Left lung (tissue), 14 donors: ENCODE measurements at places on chromosomes 11 and 22. TPM values are rescaled to one million over a fixed set of nuclear protein-coding genes. Genes with fewer than 3 reads are reported as not detected.
A peak's percentile ranks its signal among the peaks of the same experiment; 100 is the strongest.

DNA sequence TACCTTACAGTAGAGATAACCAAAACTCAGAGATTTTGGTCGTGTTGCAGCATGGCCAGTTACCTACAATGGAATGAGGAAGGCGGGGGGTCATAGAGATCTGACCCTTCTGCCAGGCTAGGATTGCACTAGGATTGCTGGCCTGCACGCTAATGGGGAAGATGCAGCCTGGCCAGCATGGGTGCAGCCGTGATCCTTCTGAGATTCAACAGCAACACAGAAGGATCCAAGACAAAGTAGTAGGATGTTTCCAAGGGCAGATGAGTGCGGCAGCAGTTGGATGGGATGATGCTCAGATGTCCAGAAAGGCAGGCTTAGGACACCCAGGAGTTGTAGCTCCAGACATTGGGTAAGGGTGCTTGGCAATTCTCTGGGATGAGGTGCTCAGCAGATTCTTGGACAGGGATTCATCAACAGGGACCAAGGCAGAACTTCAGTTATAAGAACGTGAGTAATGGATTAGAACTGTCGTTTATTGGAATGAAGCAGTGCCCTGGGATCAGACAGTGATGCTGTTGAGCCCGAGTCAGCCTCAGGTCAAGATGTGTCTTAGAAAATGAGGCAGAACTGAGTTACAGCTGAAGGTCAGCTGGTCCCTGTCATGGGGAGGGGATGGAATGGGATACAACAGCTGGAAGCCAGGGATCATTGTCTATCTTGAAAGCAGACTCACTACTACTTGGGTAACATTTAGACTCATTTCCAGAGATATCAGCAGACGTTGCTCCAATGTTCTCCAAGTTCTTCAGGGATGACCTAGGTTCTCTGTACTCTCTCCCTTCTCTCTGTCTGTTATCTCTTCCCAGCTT is 71.0 kb downstream of the PARVA start:
- DNase-seq: no peak

Gene EHF
- polyA plus RNA-seq: 9.9 TPM

DNA sequence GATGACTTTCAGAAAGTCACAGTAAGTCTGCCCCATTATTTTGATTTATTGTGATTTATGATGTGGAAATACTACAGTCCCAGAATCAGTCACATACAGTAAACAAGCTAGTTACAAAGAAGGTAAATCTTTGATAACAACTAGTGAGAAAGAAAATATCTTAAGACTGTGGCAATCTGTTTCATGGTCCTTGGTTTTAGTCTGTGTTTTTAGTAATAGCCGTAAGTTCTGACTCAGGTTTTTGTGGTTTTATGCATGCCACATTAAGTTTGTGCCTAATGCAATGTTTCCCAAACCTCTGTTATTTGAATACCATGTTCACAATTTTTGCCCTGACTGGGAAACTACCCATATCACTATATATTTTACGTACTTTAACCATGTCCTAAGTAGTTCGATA is 6.7 kb downstream of the CEP295 start:
- DNase-seq: no peak

Gene SMTNL1
- 0.50 TPM for polyA plus RNA-seq

DNA sequence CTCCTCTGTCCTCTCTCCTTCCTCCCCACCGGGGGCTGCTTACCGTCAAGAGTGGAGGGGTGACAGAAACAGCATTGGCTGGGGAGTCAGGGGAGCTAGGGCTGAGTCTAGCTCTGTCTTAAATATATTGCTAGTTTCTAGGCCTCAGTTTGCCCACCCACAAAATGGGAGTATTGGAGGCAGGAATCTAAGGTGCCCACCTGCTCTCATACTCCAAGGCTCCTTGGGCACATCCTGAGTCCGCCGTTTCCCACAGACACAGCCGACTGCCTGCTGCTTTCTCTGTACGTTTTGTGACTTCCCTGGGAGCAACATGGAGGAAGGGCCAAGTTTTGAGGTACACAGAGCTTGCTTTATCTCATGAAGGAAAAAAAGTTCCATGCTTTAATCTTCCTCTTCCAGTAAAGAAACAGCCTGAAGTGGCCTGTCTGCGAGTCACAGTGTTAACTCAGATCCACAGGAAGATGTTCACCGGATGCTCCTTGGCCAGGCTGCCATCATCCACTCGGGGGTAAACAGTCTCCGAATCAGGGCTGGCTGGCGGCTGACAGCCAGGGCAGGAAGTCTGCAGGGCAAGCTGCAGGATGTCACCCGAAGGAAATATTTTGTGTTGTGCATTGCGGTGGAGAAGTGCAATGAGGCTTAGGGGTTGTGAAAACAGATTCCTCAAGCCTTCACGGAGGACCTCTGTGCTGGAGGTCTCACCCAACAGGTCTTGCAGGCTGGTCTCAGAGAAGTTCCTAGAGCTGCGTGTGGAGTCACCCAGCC is 11.0 kb upstream of the CERK start:
- DNase-seq: peak; percentile 64

- DNase-seq: no peak
These were observed 6.7 kb upstream of the FGF3 start for GRCh38 chr11:69825941-69826340.

DNA sequence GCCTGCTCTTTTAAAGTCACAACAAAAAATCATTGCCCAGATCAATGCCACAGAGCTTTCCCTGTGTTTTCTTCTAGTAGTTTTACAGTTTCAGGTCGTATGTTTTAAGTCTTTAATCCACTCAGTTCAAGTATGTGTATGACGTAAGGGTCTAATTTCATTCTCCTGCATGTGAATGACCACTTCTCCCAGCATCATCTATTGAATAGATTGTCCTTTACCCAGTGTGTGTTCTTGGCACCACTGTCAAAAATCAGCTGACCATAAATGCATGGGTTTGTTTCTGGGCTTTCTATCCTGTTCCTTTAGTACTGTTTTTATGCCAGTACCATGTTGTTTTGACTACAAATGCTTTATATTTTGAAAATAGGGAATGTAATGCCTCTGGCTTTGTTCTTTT is 28.1 kb downstream of the INTS4 start:
- no peak for DNase-seq

GRCh38 chr11:85893395-85893794 is 38.2 kb downstream of the CCDC83 start:
- no peak for DNase-seq

GRCh38 chr22:29517215-29517908 is 36.2 kb downstream of the THOC5 start:
- DNase-seq: no peak

- no peak for DNase-seq
These were observed 7.3 kb downstream of the CABP7 start for GRCh38 chr22:29727131-29727523.

DNA sequence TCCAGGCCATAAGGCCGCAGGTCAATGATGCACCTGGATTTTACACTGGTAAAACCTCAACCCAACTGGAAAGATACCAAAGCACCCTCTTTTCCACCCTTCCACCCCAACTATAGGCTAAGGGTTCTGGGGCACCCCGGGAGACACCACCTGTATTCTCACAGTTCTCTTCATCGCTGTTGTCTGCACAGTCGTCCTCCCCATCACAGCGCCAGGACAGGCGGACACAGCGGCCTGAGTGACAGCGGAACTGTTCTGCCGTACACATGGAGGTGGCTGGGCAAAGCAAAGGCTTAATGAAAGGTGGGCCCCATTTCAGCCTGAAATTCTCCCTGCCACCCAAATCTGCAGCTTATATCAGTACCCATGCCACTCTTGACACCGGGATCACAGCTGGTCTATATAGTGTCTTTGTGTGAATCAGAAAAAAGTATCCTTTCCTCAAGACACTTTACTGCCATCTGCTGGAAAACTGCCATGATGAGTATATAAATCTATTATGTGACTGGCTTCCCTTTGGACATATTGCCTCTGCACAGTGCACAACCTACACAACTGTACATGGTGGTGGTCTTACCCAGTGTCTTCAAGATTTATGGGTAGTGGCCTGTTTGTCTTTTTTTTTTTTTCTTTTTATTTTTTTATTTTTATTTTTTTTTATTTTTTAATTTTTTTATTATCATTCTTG is 21.5 kb downstream of the LRP4 start:
- DNase-seq: no peak

DNA sequence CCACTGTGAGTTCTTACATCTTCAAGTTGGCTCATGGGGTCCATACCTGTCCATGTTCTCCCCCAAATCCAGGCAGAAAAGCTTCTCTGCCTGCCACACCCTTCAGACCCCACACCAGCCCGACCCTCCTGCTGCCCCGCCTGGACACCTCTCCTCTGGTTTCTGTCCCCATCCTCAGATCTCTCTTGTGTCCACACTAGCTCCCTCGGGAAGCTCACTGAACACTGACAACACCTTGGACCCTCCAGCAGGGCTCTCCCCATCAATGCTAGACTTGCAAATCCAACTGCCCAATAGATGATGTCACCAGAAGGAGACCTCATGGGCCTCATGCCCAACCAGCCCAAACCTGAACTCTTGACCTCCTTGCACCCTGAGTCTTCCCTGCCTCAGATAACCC is 2.9 kb downstream of the SCARF2 start:
- DNase-seq: no peak

- no peak for DNase-seq
These were observed 1.8 kb downstream of the ALKBH8 start for GRCh38 chr11:107563702-107564101.

DNA sequence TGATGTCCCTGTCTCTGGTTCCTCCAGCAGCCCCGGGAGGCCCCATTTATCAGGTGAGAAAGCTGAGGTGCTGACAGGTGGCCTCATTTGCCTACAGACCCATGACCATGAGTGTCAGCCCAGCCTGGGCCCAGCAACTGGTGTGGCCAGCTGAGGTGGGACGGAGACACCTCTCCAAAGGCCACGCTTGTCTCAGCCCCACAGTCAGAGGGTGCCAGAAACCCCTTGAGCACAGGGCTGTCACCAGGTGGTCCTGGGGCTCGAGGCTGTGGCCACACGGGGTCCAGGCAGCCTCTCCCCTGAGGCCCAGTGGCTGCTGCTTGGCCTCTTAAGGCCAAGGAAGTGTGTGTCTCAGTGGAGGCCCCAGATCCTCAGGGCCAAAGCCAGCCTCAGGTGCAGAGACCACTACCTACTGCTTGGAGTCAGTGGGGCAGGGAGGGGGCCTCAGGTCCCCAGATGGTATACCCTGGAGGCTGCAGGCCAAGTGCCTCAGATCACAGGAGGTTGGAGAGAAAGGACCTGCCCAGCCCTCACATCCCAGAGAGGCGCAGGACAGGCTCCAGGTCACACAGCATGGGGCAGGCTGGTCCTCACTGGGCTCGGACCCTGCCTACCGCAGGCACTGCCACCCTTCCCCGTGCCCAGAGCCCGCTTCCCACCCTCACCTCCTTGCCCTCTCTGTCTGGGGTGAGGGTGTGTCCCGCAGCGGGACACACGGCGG is 11.4 kb downstream of the RAB3IL1 start:
- no peak for DNase-seq

DNA sequence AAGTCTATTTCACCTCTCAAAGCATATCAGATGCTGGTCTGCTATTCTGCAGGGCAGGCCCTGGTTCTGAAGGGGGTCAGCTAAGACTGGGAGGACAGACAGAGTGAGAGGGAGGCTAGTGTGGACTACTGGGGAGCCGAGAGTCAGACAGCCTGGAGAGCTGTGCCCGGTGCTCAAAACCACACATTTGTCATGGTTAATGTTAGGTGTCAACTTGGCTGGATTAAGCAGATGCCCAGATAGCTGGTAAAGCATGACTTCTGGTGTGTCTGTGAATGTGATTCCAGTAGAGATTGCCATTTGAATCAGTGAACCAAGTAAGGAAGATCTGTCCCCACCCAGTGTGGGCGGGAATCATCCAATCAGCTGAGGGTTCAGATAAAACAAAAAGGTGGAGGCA is 102.6 kb downstream of the SNX19 start:
- no peak for DNase-seq

DNA sequence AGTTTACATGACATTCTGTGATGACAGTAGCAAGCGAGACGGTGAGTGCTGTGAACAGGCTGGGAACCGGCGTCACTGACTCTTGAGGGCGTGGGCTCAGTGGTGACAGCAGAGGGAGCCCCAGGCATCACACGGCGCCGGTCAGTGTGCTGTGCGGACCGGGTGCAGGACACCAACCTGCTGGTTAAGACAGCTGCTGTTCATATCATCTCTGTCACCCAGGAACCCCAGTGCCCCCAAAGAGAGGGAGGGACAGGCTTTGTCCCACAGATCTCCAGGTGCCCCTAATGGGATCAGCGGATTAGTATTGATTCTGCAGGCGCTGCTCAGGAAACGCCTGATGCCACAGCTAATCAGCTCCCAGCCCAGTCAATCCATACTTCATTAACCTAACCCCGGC is 18.4 kb downstream of the B3GAT1 start:
- DNase-seq: no peak

DNA sequence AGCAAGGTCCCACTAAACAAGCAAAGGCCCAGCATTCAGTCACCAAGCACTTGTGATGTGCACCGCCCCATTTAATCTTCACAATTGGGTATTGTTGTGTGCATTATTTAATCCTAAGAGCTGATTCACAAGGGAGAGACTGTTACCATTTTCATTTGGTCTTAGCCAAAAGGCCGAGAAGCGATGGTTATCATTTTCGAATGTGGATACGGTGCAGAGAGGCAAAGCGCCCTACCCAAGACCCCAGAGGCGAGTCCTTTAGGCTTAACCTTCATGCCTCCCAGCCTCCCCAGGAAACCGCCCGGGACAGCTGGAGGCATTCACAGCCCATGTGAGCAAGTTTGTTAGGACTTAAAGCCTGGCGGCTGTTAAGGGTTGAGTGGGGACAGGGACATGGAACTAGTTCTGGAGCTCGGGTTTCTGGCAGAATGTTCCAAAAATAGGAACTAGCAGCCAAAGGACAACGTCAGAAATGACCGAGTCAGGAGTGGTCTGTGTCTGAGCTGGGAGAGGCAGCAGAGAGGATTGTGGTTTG is 13.0 kb upstream of the UPK3A start:
- no peak for DNase-seq

- no peak for DNase-seq
These were observed 24.0 kb upstream of the TMEM191C start for GRCh38 chr22:21443057-21443734.

- DNase-seq: no peak
These were observed 35.1 kb downstream of the EP300 start for GRCh38 chr22:41127451-41127850.

DNA sequence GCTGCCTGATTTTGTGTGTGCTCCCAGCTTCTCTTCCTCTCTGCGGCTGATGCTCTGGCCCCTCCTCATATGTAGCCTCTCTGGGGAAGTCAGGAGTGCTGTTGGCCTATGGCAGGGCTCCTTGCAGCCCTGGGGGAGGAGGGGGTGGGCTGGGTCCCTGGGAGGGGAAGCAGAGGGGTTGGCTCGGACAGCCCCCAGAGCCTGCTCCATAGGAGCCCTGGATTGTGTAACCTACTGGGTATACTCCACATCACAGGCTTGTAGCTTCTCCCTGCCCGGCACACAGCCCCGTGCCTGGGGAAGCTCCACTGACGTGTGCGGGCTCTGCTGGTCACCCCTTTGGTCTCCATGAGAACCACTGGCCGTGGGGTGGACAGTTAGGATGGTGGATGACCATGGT is 113.8 kb downstream of the ST3GAL4 start:
- no peak for DNase-seq

Gene GRIA4
- polyA plus RNA-seq: 0.43 TPM
